ENCODE measurements at places on chromosomes 1 and 21. TPM values are rescaled to one million over a fixed set of nuclear protein-coding genes. Genes with fewer than 3 reads are reported as not detected.

The NPHS2 gene
- not detected for polyA plus RNA-seq

The PRRX1 gene
- polyA plus RNA-seq, result 2.5 TPM

The PHF13 gene
- polyA plus RNA-seq, result 31.7 TPM

The SIPA1L2 gene
- 24.5 TPM for polyA plus RNA-seq

The SPRR3 gene
- polyA plus RNA-seq, result not detected

DNA sequence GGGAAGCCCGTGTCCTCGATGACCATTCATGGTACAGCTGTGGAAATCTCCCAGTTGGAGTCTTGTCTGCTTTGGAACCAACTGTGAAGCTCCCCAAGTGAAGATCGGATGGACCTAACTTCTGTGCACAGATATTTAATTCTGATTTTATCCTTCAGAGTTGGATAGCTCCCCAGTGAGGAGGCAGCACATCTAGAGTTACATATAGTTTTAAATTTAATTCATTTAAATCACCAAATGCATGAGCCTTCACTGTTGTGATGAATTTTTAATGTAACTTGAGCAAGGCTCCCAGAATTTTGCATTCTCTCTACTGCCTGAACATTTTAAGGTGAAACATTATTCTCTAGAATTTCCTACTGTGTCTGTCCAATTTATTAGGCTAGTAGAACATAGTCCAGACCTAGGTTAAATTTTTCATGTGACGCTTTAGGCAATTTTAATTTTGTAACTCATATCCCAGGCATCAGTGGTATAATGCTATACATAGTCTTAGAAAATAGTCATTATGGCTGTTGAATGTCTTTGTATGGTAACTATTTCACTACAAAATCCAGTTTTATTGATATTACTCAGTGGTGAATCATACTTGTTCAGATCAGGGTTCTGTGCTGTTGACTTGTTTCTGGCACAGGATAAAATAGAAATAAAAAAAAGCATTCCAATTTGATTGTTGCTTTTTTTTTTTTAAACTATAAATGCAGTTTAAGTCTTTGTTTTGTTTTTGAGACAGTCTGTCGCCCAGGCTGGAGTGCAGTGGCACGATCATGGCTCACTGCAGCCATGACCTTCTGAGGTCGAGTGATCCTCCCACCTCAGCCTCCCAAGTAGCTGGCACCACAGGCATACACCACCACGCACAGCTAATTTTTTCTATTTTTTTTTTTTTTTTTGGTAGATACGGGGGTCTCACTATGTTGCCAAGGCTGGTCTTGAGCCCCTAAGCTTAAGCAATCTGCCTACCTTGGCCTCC is 66.9 kb downstream of the PRDM2 start:
- DNase-seq, result peak; percentile 61

DNA sequence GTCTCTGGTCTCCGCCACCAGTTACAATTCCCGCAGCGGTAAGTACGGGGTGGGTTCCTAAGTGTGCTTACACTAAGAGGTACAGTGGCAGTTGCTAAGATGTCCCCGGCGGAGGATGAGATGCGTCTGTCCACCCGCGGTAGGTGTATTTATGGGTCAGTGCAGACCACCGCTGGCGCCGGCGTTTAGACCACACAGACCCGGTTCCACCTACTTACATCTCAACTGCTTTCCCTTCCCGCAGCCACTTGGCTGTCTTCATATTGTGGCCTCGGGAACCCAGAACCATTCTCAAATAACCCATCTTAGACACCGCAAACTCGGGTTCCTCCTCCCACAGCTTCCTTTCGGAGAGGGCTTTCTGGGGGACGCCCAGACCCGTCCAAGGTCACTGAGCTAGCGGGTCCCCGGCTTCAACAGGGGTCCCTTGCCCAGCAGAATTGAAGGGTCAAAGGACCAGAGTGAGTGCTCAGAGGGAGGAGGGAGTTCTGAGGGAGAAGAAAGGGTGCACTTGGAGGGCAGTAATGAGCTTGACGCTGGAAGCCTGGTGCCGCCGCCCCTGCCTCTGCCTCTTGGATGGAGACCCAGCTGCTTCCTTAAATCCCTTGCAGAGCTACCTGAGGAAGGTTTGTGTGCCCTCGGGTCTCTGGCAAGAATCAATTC is 8.6 kb downstream of the NR5A2 start:
- peak; percentile 22 for DNase-seq

GRCh38 chr1:20290624-20291597 is at the start of gene VWA5B1:
VWA5B1 (plus strand) TSS chr1:20290875; CDS start chr1:20310602, 19,727 bp downstream.
- DNase-seq, result peak; percentile 57

GRCh38 chr1:191152776-191153175 is 675.1 kb upstream of the BRINP3 start:
- no peak for DNase-seq

- no peak for DNase-seq
These were observed 159.7 kb upstream of the BEND5 start for GRCh38 chr1:48936436-48936835.

GRCh38 chr1:246178717-246179311 is 328.3 kb downstream of the SMYD3 start:
- DNase-seq, result no peak

DNA sequence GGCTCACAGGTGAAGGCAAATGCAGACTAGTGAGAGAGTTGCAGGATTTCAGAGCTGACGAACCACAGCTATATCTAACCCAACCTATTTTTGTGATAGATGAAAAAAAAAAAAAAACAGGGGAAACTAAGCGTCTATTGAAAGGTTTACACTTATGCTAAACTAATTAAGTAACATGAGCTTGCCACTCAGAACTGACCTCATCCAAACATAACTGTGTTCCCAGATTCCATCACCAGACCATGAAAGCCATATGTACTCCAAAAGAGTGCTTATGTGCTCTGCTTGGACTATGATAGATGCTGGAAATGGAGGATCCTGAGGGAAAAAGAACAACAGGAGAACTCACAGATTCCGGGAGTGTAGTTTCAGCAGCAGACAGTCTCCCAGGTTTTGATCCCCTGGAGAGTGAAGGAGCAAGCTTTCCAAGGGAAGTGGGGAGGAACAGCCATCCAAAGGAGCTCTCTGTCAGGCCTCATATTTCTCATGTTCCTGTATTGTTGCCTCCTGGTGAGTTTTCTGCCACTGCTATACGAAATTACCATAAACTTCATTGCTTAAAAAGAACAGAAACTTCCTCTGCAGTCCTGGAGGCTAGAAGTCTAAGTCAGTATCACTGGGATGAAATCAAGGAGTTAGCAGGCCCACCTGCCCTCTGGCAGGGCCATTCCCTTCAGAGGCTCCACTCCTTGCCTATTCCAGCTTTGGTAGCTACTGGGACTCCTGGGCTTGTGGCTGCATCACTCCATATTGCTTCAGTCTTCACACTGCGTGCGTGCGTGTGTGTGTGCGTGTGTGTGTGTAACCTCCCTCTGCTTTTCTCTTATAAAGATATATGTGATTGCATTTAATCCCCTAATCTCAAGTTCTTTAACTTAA is 38.1 kb downstream of the NIBAN1 start:
- no peak for DNase-seq

DNA sequence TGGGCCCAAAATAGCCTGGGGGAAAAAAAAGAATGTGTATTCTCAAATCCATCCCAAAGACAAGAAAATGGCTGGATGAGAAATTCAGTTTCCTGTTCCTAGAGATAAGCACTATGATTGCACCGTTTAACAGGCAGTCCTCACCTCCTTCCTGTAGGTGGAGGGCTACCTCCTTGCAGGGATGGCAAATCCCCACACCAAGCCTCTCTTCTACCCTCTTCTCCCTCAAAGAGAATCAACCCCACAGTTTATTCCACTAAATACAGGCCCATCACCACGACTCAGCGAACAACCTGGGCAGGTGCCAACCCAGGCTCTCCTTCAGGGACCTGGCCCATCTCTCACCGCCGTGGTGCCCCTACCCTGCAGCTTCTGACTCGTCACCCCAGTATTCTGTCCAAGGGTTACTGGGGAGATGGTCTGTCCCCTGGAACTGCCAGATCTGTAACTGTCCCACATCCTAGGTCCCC is 3.4 kb upstream of the CHD5 start:
- no peak for DNase-seq

DNA sequence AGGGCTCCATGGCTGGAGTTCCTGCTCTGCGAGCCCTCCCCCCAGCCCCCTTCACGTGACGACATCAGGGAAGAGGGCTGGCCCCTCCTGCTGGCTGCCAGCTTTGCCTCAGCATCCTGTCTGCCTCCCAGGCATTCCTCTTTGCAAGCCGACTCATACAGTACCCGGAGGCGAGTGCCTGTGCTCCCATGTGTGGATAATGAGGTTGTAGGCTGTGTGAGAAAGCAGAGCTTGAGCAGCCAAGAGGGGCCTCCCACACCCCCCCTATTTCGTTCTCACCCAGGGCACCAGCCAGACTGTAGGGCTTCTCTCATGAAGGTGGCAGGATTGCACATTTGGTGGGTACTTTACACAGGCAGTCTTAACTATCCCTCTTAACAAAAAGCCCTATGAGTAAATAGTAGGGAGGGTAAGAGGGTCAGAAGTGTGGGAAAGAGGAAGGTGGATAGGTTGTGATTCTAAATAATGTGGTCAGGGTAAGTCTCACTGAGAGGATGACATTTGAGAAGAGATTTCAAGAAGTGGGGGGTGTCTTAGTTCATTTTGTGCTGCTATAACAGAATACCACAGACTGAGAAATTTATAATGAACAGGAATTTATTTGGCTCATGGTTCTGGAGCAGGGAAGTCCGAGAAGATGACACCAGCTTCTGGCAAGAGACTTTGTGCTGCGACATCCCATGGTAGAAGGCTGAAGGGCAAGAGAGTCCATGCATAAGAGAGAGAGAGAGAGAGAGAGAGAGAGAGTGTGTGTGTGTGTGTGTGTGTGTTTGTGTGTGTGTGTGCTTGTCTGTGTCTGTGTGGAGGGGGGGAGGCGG is 113.5 kb downstream of the OMA1 start:
- peak; percentile 92 for DNase-seq

- no peak for DNase-seq
These were observed 372.1 kb upstream of the B3GALT2 start for GRCh38 chr1:193558491-193559028.

- no peak for DNase-seq
These were observed 30.6 kb upstream of the MCOLN3 start for GRCh38 chr1:85078903-85079302.

- no peak for DNase-seq
These were observed 34.1 kb upstream of the IL12RB2 start for GRCh38 chr1:67273591-67273990.
